ENCODE measurements at places on chromosomes 12 and 14. TPM values are rescaled to one million over a fixed set of nuclear protein-coding genes. Genes with fewer than 3 reads are reported as not detected.

CIROP gene
- not detected for total RNA-seq

CD163 gene
- total RNA-seq: not detected

POP5 gene
- total RNA-seq: 53.9 TPM

ANKRD33 gene
- not detected for total RNA-seq

ASPG gene
- total RNA-seq: not detected

TEX22 gene
- 0.35 TPM for total RNA-seq

HOXC5 gene
- total RNA-seq: not detected

KRT8 gene
- total RNA-seq: 551 TPM

RAP1B gene
- 220 TPM for total RNA-seq

OTX2 gene
- total RNA-seq: not detected

JDP2 gene
- 93.1 TPM for total RNA-seq

IL31 gene
- not detected for total RNA-seq

PLEKHA5 gene
- total RNA-seq: 12.1 TPM

LRRIQ1 gene
- under 0.01 TPM for total RNA-seq

PLEKHD1 gene
- total RNA-seq: not detected

LTBR gene
- 189 TPM for total RNA-seq

C12orf54 gene
- not detected for total RNA-seq

ACSM4 gene
- not detected for total RNA-seq

AP5M1 gene
- 18.2 TPM for total RNA-seq

TMEM229B gene
- total RNA-seq: 0.58 TPM

TMEM30B gene
- total RNA-seq: not detected

NDUFB1 gene
- 522 TPM for total RNA-seq

SLC6A15 gene
- total RNA-seq: 7.2 TPM

PITPNM2 gene
- 2.9 TPM for total RNA-seq

PLA2G1B gene
- not detected for total RNA-seq

LRRK2 gene
- 2.3 TPM for total RNA-seq

KLHL33 gene
- 0.35 TPM for total RNA-seq

FAR2 gene
- 8.7 TPM for total RNA-seq

RAB3IP gene
- 2.3 TPM for total RNA-seq

IKBIP gene
- total RNA-seq: 74.4 TPM
